AG10803 (cell line): ENCODE measurements at places on chromosomes 6 and 20.

- no peak for DNase-seq
These were observed 8.9 kb downstream of the CYP21A2 start for GRCh38 chr6:32047084-32047478.

GRCh38 chr6:13433709-13434121 is 53.7 kb downstream of the GFOD1 start:
- DNase-seq = no peak

DNA sequence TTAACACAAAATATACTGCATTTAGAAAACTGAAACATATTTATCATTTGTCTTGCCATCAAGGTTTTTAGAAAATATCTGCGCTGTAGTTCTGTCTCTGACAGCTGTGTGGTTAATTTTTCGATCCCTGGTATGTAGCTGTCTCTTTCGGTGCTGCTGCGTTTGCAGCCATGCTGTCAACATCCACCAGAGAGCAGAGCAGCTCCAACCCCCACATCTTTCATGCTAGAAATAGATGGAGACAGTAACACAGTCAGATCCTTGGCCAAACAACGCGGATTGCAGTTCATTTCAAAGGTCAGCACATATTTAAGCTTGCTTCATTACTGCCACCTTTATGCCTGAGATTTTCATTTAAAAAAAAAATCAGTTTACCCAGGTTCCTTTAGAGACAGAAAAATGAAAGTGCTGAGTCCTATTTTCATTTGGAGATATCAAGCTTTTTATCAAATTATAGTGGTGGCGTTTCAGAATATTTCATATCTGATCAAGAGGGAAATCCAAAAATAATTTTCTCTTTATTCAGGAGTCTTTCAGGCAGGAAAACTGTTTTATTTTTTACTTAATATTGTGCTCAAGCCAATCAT is 157.7 kb upstream of the MMS22L start:
- DNase-seq = peak; percentile 22

DNA sequence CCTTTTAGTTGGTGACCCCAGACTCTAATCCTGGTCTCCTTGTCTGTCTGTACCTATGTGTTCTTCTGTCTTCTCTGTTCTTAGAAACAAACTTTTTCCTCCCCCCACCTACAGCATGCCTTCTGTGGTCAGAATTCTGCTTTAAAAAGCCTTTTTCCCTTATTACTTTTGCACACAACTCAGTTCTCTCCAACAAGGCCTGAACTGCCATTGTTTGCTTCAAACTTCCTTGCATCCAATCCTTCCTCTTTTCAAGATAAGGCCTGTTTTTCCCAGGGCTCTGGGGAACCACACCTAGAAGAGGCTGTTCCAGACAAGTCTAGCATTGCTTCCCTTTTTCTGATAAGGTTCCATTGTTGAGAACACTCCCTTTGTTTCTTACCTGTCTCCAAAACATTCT is 22.2 kb upstream of the NCOA3 start:
- DNase-seq = no peak

GRCh38 chr6:116476002-116476678 is 15.0 kb downstream of the CALHM6 start:
- peak; percentile 61 for DNase-seq

DNA sequence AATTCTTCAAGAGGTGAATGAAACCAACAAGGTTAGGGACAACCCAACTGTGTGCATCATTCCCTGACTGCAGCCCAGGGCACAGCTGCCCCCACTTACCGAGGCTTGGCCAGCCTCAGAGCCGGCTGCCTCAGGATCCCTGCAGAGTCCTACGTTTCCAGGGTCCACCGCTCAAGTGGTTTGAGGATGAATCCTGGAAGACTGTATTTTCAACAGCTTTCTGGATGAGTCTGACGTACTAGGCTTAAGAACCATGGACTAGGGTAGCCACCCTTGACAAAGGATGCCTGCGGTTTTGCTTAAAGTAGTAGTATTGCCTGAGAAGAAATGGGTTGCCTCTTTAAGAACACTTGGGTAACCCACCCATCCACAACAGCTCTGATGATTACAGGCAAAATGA is 101.4 kb downstream of the FOXC1 start:
- no peak for DNase-seq

DNA sequence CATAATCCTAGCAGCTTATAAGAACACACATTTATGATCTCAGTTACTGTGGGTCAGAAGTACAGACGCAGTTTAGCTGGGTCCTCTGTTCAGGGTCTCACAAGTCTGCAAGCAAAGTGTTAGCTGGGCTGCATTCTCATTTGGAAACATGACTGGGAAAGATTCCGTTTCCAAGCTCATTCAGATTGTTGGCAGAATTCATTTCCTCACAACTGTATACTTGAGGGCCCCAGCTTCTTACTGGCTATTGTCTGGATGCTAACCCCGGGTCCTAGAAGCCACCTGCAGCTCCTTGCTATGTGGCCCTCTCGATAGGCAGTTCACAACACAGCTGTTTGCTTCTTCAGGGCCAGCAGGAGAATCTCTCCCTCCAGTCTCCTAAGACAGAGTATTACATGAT is 13.1 kb downstream of the TCP11 start:
- no peak for DNase-seq

GRCh38 chr20:41861772-41862422 is 243.7 kb upstream of the CHD6 start:
- no peak for DNase-seq

DNA sequence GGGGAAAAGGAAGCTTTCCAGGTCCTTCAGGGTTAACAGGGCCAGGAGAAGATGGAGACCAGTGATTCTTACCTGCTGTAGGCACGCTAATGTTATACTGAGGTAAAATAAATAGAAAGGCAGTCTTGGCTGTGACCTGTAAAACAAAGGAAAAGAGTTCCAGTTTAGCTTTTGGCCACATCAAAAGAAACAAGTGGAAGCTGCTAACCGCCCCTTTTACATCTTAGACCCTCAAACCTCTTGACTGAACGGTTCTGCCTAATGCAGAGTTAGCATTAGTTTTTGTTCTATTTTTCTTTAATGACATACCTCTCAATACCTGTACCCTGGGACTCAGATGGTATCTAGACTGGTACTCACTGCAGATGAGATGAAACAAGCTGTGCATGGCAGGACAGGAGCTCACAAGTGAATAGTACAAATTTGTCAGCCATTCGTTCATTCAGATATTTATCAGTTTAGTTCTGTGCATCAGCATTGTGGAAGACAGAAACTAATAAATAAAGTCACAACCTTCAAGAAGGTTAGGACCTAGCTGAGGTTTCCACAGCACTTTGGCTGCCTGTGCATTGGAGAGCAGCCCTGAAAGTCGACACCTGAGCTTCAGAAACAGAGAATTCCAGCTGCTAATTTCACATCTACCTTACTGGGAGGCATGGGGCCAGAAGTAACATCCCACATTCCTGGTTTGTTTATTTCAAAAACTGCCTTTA is 41.0 kb downstream of the TRAM2 start:
- no peak for DNase-seq

DNA sequence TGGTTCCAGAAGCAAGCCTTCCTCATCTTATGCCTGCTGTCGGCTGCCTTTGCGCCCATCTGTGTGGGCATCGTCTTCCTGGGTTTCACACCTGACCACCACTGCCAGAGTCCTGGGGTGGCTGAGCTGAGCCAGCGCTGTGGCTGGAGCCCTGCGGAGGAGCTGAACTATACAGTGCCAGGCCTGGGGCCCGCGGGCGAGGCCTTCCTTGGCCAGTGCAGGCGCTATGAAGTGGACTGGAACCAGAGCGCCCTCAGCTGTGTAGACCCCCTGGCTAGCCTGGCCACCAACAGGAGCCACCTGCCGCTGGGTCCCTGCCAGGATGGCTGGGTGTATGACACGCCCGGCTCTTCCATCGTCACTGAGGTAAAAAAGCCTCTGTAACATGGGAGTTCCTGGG is 366 bp downstream of the SLC22A1 start:
- no peak for DNase-seq

DNA sequence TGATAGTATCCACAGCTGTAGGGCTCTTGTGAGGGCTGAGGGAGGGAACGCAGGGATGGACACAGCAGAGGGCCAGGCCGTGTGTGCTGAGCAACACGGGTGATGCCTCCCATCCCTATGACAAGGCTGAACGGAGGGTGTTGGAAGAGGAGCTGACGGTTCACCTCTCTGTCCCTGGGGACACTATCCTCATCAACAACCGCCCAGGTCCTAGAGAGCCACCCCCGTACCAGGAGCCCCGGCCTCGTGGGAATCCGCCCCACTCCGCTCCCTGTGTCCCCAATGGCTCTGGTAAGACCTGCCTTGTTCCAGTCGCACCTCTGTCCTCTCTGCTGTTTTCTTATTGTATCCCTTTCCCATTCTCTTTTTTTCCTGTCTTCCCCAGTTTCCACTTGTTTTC is 10.1 kb downstream of the DDR1 start:
- DNase-seq = no peak

- DNase-seq = no peak
These were observed 246.5 kb downstream of the TBX18 start for GRCh38 chr6:84517741-84518530.

DNA sequence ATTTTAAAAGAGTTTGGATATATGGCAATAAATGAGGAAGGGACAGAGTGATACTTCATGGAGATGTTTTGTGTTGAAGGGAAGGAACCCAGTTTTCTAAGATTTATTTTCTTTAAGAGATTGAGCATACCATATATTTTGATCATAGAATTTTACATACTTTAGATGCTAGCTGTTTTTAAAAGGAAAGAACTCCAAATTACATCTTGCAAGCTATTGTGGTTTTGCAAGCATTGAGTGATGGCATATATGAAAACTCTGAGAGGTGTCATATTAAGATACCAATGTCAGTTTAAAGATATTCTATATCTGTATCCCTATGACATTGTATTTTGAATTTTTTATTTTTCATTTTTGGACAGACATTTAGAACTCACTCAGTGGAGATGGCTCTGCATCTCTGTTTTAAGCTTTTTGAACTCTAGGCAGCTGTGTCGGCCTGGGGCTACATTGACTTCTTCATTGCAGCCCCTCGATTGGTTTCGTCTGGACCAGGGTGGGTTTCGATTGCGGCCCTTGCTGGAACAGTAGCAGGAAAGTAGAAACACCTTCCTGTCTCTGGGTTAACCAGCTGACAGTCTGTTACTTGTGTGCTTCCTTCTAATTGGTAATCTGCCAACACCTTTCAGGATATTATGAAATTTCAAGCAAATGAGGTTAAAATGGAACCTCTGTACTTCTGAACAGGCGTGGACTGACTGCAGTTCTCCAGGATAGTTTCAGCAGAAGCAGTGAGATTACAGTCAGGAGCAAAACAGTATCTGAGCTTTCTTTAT is 14.0 kb downstream of the IGF2R start:
- DNase-seq = peak; percentile 59

GRCh38 chr20:63344616-63345327 is 16.4 kb downstream of the CHRNA4 start:
- DNase-seq = peak; percentile 21

GRCh38 chr6:157713451-157714152 is 109.4 kb upstream of the SNX9 start:
- DNase-seq = no peak

DNA sequence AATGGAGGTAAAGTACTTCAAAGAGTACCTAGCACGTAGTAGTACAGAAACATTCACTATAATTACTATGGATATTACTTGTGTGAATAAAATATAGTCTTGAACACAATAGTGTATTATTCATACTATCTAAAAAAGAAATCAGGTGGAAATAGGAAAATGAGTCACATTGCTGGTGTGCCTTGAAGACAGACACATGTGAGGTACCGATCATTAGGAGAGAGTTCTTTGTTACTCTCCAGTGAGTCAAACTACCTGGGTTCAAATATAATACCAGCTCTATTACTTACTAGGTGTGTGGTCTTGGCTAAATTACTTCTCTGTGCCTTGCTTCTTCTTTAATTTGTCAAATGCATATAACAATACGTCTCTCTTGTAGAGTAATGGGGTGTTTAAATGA is 50.8 kb upstream of the BEND6 start:
- no peak for DNase-seq

DNA sequence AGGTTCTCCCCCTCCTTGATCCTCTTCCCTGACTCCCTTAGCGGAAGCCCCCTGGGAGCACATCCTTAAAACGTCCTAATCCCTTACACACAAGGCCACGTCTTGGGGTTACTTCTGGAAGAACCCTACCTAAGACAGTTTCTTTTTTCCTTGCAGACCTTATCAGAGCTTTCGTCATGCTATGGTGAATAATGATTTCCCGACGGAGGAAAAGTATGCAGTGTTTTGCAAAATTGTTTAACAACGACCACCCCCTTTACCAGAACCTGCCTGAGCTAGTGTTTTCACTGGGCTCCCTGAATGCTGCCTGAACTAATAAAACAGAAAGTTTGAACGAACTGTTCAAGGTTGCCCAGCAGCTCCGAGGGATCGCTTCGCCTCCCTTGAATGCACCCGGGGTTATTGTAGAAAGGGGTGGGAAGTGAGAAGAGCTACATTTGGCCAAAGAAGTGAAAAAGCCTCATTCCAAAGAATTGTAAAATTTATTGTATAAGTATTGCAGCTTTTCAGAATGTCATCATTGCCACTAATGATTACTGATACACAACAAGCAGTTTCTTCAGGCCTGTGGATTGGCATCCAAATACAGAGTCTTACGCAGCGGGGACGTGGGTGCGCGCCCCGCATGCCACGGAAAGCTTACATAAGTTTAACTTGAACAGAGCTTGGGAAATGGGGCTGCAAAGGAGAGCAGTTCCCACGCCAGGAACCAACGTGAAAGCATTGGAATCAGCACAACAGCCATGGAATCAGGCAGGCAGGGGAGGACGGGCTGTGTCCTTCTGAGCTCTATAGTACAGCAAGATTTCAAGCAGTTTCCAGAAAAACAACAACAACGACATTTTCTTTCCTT is 27.9 kb upstream of the ZBP1 start:
- no peak for DNase-seq

- DNase-seq = peak; percentile 66
These were observed 31.0 kb downstream of the GLO1 start for GRCh38 chr6:38671885-38672467.

DNA sequence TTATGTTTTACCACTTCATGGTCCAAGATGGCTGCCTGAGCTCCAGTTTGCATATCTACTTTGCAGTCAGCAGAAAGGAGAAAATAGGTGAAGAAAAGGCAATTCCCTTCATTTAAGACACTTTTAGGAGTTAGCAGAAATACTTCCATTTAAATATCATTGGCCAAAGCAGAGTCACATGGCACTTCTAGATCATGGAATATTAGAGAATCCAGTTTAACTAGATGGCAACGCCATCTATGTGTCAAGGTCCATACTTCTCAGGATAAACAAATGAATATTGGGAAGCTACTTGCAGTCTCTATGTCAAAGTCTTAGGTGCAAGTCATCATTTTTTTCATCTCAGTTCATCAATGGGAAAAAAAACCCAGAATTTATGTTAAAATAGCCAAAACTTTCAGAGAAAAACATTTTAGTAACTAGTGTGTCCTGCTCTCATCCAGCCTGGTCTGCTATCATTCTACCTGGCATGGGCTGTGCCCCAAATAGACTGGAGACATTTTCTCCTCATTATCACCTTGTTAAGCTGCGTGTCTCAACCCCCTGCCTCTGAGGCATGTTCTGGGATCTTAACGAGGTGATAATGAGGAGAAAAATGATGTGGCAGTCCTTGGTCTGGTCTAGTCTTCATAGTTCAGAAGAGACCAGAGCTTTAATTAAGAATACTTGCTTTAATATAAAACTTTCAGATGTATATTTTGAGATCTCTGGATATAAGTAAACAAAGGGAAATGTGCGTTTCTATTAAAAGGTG is 227.3 kb downstream of the TBX18 start:
- no peak for DNase-seq

GRCh38 chr6:151804585-151805285 is 2.7 kb upstream of the ESR1 start:
- DNase-seq = no peak

GRCh38 chr6:34360556-34360955 is 31.9 kb downstream of the NUDT3 start:
- DNase-seq = peak; percentile 67

- DNase-seq = no peak
These were observed 63.9 kb downstream of the MAP7 start for GRCh38 chr6:136486357-136486756.
